ENCODE measurements at places on chromosomes 3 and 15.

- peak; percentile 33 for DNase-seq
Observed at GRCh38 chr3:48402281-48402732, 27.6 kb downstream of the PLXNB1 start.

- no peak for DNase-seq
Observed at GRCh38 chr3:49199900-49200281, 28.5 kb downstream of the KLHDC8B start.

- DNase-seq = peak; percentile 47
Observed at GRCh38 chr15:78927077-78927790, 17.6 kb downstream of the CTSH start.

DNA sequence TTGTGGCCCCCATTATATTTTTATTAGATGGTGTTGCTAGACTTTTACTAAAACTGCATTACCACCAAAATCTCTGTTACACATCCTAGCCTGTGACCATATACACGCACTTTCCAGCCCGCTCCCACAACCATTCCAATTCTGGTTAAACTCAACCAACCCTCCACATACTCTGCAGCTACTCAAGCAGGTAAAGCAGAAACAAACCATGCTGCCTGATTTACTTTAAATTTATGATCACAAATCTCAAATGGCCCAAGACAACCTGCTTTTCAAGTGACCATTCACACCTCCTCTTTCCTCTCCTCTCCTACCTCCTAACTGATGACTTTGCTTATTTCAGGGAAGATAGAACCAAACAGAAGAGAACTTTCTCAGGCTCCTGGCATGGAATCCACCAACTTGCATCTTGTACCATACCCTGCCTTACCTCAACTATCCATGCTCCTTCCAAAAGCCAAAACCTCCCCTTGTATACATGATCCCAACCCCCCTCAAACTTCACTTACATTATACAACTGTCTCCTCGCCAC is 18.5 kb downstream of the ULK4 start:
- no peak for DNase-seq

DNA sequence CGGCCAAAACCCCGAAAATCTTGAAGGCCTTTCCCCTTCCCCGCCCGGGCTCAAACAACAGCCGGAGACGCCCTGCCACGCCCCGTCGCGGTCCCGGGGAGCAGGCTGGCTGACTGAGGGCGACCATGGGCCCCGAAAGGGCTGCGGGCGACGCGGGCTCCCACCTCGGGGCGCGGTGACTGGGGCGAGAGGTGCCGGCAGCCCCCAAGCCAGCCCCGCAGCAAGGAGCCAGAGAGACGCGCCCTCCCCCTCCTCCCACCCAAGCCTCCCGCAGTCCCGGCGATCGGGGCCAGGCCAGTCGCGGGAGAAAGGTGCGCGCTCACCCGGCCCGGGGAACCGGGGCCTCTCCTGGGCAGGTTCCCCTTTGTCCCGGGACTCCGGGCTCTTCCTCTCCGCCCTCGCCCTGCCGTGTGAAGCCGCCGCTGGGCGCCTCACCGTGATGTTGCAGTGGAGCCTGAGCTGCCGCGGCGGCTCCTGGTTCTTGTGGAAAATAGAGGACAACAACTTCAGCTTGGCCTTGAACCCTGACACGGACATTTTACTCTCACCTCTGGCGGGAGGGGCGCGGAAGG is 30.6 kb upstream of the ZSCAN2 start:
- peak; percentile 69 for DNase-seq

GRCh38 chr15:98657721-98658120 is 9.4 kb downstream of the IGF1R start:
- no peak for DNase-seq

DNA sequence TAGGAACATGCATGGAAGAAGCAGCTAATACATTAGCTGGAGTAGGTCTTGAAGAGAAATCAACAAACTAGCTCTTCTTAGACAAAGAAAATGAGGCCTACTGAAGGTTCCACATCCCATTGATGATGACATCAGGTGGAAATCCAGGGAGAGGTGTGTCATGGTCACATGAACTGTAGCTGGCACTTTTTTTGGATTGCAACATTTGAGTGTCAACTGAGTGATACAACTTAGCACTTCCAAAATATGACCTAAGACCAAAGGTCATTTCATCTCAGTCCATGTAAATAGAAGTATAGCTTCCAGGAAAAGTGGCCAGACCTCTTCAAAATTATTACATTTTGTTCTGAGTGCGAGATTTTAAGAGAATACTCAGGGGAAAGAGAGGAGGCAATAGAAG is 117.2 kb upstream of the MEIS2 start:
- no peak for DNase-seq

- no peak for DNase-seq
Observed at GRCh38 chr3:155995525-155996370, 124.6 kb upstream of the KCNAB1 start.

GRCh38 chr15:39657181-39657580 is 76.3 kb downstream of the THBS1 start:
- DNase-seq = no peak

DNA sequence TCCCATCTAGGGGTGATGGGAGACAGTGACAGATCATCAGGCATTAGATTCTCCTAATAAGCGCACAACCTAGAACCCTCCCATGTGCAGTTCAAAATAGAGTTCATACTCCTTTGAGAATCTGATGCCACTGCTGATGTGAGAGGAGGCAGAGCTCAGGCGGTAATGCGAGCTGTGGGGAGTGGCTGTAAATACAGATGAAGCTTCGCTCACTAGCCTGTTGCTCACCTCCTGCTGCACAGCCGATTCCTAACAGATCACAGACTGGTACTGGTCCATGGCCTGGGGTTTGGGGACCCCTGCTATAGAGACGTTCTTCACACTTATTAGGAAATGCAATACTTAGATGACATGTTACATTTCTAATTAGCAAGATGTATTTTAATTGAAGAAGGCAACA is 154.4 kb downstream of the CBLB start:
- DNase-seq = no peak

DNA sequence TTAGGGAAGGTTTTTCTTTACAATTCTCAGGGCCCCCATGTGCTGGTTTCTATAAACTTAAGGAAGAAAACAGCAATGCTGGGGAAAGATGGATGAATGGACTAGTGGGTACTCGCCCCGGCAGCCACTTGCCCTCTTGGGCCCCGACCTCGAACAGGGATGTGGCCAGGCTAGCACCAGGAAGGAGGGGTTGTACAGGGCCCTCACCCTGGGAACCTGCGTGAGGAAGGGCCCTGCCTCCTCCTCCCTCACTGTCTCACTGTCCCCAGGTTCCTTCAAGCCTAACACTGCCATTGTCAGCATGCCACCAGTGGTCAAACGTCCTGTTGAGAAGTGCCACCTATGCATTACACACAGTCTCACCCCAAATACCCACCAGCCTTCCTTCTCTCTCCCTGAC is 9.1 kb downstream of the ADAMTS17 start:
- no peak for DNase-seq

- no peak for DNase-seq
Observed at GRCh38 chr3:8938021-8938420, 25.3 kb downstream of the RAD18 start.
